Left ventricle myocardium inferior (tissue), 1 donor: ENCODE measurements at places on chromosomes 1 and 21. TPM values are rescaled to one million over a fixed set of nuclear protein-coding genes. Genes with fewer than 3 reads are reported as not detected.

COL8A2 gene
- total RNA-seq: 1.2 TPM

OSCP1 gene
- 7.1 TPM for total RNA-seq

SLAMF1 gene
- total RNA-seq: not detected

KCNN3 gene
- total RNA-seq: 4.8 TPM

- DNase-seq: no peak
Observed at GRCh38 chr1:214402613-214403083, 121.7 kb downstream of the SMYD2 start.

DNA sequence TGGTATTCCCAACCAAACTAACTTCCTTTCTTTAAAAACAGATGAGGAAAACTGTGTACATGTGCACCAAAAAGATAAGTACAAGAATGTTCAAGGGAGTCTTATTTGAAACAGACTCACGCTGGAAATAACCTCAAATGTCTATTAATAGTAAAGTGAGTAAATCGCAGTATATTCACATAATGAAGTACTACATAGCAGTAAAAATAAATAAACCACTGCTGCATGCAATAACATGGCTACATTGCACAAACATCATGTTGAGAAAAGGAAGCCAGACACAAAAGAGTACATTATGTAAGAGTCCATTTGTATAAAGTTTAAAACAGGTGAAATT is 5.2 kb upstream of the DENND2D start:
- no peak for DNase-seq

DNA sequence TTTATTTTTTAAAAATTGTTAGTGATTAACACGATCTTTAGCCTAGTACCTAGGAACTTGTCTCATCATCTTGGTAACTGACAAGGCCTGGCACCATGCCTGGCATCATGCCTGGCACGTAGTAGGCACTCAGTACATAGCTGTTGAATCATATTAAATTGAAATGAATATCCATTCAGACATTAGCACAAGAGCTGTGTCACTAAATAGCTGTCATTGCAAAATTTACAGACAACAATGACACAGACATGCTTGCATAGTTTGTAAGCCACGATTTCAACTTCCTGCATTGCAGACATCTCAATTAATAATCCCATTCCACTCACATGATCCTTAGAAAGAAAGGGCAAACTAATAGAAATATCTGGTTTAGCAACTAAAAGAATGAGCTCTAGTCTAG is 15.4 kb upstream of the PHACTR4 start:
- no peak for DNase-seq

GRCh38 chr1:197351821-197352440 is 83.9 kb downstream of the CRB1 start:
- DNase-seq: no peak

- no peak for DNase-seq
Observed at GRCh38 chr1:233327651-233328141, at the start of gene MAP3K21. MAP3K21 (plus strand) TSS chr1:233327724; CDS start chr1:233328029, 305 bp downstream.

- no peak for DNase-seq
Observed at GRCh38 chr1:5915587-5916571, 76.3 kb downstream of the NPHP4 start.
